ENCODE measurements at places on chromosomes 6 and 20.

DNA sequence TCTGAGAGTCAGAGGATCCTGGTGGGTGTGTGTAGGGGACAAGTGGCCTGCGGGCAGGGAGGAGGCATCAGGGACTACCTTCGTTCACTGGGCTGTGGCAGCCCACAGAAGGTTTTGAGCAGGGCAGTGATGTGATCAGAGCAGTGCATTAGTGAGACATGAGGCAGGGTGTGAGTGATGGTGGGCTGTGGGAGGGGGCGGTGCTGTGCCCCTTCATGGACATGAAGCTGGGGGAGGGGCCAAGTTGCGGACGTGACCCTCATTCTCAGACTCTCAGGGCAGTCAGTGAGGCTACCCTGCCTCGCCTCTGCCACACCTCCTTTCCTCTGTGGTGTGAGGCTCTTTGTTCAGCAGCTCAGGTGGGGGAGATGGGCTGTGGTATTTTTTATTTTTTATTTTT lies 142.2 kb upstream of the RNF24 start:
- no peak for DNase-seq

- DNase-seq, result no peak
Observed at GRCh38 chr20:30811885-30812671, 445.4 kb upstream of the DEFB115 start.

GRCh38 chr6:3328145-3328544 lies 69.4 kb downstream of the PSMG4 start:
- DNase-seq, result no peak

DNA sequence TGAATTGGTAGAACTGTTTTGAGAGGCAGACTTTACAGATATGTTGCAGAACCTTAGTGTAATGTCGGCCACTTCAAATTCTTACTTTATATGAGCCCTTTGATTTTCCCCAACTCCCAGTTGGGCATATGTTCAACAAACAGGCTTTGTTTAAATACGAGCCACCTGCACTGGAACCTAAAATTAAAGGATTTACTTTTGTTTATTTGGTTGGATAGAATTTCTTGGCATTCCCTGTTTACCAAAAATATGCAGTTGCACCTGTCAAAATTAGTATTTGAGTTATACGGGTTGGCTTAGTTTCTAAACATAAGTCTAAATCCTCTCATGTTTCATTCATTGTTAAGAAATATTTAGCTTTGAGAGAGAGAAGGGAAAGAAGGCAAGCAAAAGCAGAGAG lies 2.4 kb upstream of the GLYATL3 start:
- DNase-seq, result no peak

- DNase-seq, result no peak
Observed at GRCh38 chr6:139970591-139970991, 596.1 kb upstream of the CITED2 start.

- no peak for DNase-seq
Observed at GRCh38 chr6:149963212-149963461, 606 bp upstream of the ULBP1 start.

- peak; percentile 71 for DNase-seq
Observed at GRCh38 chr6:26031595-26032339, 55.5 kb upstream of the HFE start.

GRCh38 chr6:52635049-52635577 lies 35.8 kb upstream of the TMEM14A start:
- DNase-seq, result peak; percentile 8

GRCh38 chr6:155154158-155154830 lies 109.5 kb upstream of the CLDN20 start:
- DNase-seq, result no peak

DNA sequence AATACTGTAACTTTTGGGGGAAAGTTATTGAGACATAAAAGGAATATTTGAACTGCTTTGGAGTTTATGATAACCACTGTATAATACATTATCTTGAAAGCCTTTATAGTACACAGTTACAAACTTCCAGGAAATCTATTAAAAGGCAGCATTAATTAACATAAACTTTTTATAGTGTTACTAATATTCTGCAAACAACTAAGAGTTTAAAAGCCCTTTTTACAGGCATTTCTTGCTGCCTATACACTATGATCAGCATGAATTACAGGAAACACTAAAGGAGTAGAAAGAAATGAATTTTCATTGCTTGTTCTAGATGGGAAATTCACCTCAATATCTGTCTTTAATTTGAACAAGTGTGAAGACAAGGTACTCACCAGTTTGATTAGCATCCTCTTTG lies 252.3 kb upstream of the ZFP64 start:
- no peak for DNase-seq

DNA sequence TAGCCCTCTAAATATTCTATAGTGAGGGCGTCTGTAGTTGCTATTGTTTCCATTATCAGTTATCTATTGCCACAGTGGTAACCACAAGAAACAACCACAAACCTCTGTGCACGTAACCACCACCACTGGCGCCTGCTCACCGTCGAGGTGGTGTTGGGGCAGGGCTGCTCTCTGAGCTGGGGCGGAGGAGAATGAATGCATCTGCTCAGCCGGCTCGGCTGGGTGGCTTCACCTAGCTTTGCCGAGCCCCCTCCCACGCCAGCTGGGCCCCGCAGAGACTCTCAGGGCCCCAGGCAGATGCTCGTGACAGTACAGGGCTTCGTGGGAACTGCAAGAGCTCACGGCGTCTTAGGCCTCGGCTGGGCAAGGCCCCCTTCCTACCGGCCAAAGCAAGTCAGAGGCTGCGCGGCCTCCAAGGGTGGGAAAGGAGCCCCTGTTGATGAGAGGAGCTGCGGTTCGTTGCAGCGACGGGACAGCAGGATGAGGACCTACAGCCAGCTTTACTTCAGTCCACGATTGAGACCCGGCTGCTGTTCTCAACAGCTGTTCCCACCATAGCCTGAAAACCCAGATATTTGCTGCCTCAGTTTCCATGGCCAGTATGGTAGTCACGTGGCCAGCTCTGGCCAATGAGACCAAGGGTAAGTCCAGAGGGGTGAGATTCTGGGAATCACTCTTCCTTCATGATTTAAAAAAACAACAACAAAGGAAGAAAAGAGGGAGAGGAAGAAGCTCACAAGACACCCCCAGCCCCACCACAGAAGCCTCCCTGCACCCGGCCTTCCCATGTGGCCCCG lies 120.2 kb upstream of the AFDN start:
- peak; percentile 23 for DNase-seq

DNA sequence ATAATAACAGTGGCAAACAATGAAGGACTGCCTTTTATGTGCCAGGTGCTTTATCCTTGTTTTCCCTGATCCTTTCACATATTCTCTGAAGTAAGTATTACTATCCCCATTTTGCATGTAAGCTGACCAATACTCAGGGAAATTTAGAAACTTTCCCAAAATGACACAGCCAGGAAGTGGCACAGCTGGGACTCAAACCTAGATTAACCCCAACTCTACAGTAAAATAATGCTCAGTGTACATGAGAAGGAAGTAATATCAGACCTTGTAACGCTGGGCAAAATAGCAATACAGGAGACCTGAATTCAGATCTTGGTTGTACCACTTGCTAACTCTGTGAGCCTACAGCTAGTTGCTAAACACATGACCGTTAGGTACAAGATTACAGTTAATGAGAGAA lies 26.8 kb upstream of the NRSN1 start:
- DNase-seq, result no peak

DNA sequence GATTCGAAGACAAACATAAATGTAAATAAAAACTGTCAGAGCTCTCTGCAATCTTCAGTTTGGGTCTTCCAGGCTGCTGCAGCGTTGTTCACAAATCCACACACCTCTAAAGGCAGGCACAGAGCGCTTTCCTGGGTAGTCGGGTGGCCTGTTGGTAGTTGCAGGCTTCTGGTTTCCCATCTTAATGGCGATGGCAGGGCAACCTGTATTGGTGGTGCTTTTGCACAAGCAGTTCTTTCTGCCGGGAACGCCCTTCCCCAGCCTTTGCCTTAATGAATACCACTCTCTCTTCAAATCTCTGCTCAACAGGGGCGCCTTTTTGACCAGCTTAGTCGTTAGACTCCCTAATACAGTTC lies 723 bp upstream of the IFT52 start:
- DNase-seq, result no peak

DNA sequence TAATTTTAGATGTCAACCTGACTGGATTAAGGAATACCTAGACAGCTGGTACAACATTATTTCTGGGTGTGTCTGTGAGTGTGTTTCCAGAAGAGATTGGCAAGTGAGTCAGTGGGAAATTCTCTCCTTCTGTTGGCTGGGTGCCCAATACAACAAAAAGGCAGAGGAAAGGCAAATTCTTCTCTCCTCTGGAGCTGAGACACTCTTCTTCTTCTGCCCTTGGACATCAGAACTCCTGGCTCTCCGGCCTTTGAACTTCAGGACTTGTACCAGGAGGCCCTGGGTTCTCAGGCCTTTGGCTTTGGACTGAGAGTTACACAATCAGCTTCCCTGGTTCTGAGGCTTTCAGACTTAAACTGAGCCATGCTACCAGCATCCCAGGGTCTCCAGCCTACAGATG lies 7.8 kb upstream of the BTN3A1 start:
- DNase-seq, result no peak

DNA sequence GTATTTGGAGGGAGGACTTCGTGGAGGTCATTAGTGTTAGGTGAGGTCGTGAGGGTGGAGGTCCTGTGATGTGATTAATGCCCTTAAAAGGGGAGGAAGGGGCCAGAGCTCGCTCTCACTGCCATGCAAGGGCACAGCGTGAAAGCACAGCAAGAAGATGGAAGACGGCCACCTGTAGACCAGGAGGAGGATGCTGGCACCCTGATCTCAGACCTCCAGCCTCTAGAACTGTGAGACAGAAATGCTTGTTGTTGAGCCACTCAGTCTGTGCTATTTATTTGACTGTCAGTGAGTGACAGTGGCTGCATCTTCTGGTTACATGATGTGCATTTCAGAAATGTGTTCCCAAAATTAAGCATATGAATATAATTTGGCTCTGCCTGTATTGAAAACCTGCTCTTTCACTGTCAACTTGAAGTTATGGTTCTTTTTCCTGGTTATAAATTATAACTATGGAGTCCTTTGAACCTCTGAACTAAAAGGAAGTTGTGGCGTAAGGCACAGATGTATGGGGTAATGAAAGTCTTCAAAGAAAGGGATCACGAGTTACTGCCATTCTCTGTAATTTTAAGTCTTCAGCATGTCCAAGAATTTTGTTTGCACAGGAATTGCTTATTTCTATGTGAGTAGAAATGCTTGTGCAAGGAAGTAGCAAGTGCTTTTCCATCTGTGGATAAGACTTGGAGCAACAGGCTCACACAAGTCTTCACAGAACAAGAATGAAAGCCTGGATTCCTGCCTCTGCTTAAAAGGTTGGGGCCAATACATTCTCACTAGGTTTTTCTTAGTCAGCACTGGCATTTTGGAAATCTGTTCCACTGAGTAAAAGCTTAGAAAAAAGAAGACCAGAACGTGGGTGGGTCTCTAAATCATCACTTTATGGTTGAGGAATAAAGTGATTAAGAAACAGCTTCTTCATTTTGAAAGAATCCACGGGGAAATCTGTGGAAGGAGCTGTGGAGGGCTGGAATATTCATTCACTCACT lies 10.3 kb downstream of the PPP1R14C start:
- no peak for DNase-seq

DNA sequence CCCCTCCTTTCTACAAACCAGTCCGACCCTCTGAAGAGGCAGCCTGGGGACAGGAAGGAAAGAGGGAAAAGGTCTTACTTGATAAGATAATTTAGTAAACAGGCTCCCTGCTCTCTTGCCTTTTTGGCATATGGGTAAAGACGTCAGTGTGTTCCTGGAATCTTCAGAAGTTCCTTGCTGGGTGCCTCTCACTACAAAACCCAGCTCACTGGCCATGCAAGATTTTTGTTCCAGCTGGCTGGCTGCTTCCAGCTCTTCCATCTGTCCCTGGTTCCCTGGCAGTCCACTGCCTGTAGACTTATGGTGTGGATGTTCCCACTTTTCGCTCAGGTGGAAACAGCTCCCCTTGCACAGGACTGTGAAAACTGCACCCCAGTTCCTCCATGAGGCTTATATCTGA lies 57.4 kb downstream of the MOCS1 start:
- DNase-seq, result no peak

DNA sequence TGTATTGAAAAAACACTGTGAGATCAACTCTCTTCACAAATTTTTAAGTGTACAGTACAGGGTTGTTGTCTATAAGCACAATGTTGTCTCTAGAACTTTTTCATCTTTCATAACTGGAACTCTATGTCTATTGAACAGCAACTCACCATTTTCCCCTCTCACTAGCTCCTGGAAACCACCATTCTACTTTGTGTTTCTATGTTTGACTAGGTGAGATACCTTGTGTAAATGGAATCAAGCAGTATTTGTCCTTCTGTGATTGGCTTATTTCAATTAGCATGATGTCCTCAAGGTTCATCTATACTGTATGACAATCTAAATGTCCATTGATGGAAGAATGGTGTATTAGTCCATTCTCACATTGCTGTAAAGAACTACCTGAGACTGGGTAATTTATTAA lies 210.1 kb upstream of the FUT9 start:
- DNase-seq, result no peak

GRCh38 chr20:3258429-3258828 lies 19.4 kb upstream of the SLC4A11 start:
- DNase-seq, result no peak

DNA sequence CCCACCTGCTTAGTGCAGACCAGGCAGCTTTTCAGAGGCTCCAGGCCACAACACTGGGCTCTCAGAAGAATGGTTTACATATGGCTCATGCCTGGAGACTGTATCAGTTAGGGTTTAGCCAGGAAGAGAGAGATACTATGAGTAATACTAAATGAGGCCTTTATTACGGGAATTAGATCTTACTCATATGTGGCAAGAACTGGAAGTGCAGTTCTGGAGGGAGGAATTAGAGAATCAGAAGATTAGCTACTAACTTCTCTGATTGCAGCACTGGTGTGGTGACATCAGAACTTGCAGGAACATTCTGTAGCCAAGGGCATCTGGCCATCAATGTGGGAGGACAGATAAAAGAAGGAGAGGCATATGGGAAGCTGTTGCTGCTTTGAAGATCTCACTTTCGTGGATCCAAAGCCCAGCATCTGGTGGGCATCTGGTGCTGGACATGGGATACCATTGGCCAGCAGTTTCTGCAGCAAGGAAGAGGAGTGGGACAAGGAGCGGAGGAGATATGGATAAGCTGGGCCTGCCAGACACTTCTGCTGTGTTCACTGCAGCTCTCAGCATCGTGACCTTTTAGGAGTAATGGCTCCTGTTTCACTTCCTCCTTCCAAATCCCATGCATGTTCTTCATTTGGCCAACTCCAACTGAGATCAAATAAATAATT lies 248.5 kb downstream of the BTBD3 start:
- DNase-seq, result no peak

- DNase-seq, result no peak
Observed at GRCh38 chr6:125598422-125598821, 151.0 kb upstream of the HEY2 start.

- no peak for DNase-seq
Observed at GRCh38 chr6:133247581-133247980, 6.4 kb downstream of the EYA4 start.

GRCh38 chr20:32635764-32636163 lies 38.0 kb downstream of the C20orf203 start:
- DNase-seq, result no peak

DNA sequence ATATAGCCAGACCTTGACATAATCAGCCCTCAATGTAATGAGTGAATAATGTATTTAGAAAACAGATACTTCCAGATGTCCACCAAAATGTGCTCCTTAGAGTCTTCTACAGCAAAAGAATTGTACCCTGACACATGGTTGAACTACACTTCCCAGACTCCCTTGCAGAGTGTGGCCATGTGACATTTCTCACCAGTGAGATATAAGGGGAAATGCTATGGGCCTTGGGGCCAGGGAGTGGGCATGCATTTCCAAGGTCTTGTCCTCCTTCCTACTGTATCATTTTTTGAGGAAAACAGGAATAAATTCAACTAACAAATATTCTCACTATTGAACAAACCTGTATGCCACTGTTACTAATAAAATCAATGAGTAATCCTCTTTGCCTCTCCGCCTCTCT lies 211.4 kb upstream of the SMLR1 start:
- no peak for DNase-seq

GRCh38 chr6:139288496-139289040 lies 3.2 kb downstream of the TXLNB start:
- DNase-seq, result no peak

All from stimulated activated CD8-positive, alpha-beta memory T cell treated with anti-CD3 and anti-CD28 coated beads, Interleukin-2, amount 100 ng/mL, for 48 hours (primary cell).